ENCODE measurements at places on chromosomes 3 and 15.

DNA sequence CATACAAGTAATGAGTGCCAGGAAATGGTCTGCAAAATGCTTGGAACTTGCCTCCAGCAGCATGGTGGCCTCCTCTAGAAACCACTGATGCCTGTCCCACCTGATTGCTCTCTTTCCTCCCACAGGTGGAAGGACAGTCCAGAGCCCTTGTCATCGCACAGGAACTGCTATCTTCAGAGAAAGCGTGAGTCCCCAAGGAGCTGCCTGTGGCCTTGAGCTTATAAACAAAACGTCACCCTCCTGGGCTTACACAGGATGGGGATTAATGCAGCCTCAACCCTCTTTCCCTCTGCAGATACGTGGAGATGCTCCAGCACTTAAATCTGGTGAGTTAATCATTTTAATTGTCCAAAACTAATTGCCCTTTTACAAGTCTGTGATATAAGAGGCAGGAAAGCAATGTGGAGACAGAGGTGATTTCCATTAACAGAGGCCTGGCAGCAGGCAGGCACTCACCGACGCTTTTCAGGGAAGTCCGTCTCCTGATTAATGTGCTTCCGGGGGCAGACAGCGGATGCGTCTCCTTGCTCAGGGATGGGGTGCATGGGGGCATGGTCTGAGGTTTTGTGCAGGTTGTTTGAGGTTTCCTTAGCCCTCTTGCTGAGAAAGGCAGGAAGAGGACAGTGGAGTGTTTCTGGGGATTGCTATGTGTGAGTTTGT lies 61.8 kb downstream of the FGD5 start:
- DNase-seq, result no peak

DNA sequence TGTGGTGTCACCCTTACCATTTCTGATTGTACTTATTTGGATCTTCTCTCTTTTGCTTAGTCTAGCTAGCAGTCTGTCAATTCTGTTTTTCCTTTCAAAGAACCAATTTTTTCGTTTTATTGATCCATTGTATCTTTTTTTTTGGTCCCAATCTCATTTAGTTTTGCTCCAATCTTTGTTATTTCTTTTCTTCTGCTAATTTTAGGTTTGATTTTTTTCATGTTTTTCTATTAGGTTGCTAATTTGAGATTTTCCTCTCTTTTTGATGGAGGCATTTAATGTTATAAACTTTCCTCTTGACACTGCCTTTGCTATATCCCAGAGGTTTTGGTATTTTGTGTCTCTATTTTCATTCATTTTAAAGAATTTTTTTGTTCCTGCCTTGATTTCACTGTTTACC lies 16.9 kb upstream of the FAM98B start:
- no peak for DNase-seq

DNA sequence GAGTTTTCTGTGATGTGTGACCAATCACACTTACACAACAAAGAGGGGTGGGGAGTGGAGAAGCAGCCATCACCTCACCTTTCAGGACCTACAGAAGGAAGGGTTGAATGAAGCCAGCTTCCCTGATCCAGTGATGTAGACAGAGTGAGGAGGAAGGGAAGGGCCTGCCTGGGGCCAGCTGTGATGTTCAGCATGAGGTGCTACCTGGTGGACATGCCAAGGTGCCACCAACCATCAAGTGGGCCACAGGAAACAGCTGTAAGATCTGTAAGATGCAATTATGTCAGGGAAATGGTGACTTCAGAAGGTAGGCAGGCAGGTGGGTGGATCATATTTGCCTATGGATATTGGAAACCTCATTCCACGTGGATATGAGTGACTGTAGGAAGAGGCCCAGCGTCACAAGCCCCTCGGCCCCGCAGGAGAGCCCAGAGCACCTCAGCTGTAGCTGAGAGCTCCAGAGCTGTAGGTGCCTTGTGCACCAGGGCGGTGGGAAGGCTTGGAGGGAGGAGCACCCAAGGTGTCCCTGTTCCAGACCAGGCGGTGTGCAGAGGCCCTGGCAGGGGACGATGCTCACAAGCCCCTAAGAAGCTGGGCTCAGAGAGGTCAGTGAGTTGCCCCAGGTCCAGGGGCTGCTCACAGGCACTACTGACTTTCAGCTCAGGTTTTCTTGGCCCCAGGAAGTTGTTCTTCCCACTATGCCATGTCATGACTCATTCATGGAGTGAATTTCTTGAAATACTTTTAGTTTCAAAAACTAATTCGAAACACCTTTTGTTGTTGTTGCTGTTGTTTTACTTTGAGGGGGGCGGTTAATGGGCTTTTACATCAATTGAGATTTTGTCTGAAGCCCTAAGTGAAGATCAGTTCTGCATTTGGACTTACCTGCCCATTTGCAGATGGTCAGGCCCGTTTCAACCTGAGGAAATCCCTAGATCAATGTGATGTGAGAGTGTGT lies 94.2 kb upstream of the ALDH1A3 start:
- no peak for DNase-seq

- DNase-seq, result no peak
Observed at GRCh38 chr3:46671541-46672348, 21.7 kb downstream of the ALS2CL start.

DNA sequence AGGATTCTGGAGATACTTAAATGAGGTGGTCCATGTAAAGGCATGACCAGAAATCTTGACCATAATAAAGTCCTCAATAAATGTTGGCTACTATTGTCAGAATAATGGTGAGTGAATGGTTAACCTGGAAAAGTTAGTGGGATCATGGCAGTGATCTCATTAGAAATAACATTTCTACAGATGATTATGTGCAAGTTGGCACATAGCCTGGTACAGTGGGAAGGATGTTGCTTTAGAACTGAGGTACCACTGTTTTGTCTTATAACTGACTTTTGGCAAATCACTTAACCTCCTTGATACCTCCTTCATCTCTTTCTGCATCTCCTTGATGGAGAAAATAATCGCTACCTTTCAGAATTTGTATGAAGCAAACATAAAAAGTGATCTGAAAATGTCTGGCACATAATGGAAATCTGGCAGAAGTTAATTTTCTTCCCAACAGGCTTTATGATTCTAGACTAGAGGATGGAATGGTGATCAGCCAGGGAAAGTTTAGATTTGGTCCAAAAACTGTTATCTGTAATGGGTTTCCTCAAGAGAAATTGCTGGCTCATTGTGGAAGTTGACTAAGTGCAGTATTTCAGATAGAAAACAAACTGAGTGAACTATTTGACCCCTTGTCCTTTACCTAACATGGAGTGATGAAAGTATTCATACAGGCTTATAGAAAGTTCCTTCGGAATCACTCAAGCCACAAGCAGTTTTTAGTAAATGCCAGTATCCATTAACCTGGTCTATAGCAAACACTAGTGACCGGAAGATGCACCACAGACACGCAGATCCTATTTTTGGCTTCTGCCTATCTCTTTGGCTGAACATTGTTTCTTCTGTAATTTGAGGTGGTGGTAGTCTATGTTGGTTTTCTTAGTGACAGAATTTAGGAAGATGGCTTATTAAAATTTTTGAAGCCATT lies 449.6 kb upstream of the TGFBR2 start:
- no peak for DNase-seq

- peak; percentile 7 for DNase-seq
Observed at GRCh38 chr3:134754768-134755559, 40.1 kb upstream of the EPHB1 start.

DNA sequence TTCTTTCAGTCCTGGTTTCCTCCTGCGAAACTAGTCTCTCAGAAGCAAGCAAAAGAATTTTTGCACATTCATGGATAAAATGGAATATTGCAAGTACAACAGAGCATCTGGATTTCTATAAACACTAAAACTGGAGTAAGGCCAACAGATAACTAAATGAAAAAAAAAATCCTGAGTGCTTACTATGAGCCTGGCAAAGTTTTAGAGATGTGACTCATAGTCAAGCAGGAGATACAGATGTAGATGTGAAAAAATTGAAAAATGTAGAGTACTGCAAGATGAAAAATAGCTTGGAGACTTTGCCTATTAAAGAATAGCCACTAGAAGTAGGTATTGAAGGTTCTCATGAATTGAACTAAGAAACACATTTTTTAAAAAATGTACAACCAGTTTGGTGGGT lies 397.4 kb downstream of the OTOL1 start:
- DNase-seq, result no peak

DNA sequence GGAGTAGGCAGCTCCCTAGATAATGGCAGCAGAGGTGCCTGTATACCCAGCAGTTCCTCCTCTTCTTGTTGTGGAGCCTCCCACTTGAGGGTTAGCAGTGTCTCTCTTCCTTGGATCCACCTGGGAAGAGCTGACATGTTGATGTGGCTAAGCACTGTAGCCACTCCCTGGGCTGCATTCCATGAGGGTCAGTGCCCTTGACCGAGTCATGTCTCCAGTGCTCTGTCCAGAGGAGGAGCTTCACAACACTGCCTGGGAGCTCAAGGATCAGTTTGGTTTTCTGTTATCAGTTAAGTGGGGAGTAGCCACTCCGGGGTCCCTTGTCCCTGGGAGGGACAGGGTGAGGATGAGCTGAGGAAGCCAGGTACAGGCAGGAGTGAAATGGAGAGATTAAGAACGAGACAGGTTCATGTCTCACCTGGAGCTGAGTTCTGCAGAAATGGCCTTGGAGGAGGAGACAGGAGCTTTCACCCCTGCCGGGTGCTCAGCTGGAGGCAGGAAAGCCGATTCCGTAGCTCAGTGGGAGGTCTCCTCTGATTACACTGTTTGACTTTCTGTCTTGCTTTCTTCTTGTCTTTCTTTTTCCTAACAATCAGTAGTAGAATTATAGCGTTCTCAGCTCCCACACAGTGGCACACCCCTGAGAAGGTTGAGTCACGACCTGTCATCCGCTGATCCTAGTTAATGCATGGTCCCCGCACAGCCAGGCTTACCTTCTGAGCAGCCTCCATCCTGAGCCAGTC lies 57.9 kb upstream of the SEC22A start:
- DNase-seq, result no peak
